ENCODE measurements at places on chromosomes 3 and 15. TPM values are rescaled to one million over a fixed set of nuclear protein-coding genes. Genes with fewer than 3 reads are reported as not detected.

The TICRR gene
- 2.7 TPM for total RNA-seq

The TMEM207 gene
- not detected for total RNA-seq

The ALDH1A3 gene
- total RNA-seq = 33.9 TPM

DNA sequence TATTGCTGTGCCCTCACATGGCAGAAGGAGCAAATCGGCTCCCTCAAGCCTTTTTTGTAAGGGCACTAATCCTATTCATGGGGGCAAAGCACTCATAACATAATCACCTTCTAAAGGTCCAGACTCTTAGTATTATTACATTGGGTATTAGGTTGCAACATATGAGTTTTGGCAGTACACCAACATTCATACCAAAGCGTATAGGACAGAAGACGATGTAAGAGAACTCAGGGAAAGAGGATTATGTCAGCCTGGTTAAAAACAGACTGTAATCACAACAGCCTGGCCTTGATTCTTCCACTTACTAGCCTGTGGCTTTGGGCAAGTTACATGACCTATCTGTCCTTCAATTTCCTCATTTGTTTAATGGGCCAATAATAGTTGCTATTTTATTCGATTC lies 828.5 kb upstream of the NECTIN3 start:
- no peak for DNase-seq

DNA sequence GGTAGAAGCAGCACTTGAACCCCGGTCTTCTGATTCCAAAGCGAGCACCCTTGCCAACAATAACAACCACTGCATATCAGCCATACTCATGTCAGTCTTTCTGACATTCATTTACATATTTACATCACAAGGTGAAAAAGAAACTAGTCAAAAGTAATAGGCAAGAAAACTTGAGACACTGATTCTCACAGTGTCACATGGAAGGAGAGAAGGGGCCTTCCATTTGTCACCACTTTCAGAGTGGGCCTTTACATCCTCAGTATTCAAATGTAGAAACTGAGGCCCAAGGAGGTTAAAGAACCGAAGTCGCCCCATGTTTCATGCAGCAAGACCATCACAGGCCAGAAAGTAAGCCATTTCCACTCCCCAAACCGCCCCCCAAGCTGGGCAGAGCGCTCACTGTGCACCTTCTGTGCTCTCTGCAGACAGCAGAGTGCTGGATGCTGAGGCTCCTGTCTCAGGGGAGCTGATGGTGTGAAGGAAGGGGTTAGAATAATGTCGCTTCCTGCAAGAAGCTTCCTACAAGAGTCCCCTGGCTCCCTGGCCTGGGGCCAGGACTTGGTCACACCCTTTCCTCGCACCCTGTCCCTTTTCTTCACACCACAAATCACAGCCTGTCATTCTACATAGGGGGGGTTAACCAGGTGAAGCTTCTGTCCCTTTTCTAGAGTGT lies 260.1 kb downstream of the UACA start:
- no peak for DNase-seq

DNA sequence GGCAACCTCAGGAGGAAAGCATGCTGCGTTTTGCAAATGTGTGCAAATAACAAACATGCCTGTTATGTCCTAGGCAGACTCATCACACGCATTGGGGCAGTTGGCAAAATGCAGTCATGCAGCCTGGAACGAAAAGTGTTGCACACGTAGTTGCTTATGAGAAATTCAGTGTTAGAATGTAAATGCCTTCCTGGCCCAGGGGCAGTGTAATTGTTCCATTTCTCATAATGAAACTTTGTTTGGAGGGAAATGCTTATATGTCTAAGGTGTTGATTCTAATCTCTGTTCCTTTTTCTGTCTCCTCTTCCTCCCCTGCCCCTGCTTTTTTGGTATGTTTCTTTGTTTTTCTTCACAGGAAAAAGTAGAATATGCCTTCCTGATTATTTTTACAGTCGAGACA lies 156.0 kb downstream of the CACNA1D start:
- no peak for DNase-seq

- DNase-seq = no peak
Measured at GRCh38 chr3:192331749-192332385, 395.5 kb downstream of the FGF12 start.
